ENCODE measurements at places on chromosomes 5 and 9.

DNA sequence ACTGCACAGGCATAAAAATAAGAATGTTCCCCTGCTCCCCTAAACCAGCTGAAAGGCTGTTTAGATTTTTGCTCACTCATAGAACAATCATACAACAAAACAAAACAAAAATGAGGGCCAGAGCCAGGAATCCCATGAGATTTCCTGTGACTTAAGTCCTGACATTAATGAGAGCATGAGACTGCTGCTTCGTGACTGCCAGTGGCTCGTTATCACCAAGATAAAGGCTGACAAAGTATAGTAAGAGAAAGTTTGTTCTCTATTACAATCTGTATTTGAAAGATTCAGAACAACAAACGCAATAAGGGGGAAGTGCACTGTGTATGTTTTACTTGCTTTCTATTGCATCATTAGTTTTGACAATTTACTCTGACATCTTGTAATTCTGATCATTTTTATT lies 837.1 kb upstream of the C9orf72 start:
- no peak for DNase-seq

GRCh38 chr9:20863945-20864344 lies 167.5 kb downstream of the HACD4 start:
- no peak for DNase-seq

DNA sequence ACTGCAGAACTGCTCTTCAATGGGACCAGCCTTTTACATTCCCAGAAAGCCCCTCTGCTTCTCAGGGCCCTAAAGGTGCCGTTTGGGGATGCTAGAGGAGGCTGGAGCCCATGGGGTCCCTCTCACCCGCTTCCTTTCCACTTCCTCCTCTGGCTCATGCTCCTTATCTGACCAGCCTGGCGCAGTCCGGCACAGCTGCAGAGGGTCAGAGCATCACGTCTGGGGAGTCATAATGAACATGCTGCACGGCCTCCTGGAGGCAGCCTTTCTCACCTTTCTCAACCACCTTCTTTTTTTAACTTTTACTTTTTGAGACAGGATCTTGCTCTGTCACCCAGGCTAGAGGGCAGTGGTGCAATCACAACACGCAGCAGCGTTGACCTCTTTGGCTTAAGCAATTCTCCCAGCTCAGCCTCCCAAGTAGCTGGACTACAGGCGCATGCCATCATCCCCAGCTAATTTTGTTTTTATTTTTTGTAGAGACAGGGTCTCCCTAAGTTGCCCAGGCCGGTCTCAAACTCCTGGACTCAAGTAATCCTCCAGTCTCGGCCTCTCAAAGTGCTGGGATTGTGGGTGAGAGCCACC lies 15.1 kb upstream of the TCF7 start:
- DNase-seq, result no peak

DNA sequence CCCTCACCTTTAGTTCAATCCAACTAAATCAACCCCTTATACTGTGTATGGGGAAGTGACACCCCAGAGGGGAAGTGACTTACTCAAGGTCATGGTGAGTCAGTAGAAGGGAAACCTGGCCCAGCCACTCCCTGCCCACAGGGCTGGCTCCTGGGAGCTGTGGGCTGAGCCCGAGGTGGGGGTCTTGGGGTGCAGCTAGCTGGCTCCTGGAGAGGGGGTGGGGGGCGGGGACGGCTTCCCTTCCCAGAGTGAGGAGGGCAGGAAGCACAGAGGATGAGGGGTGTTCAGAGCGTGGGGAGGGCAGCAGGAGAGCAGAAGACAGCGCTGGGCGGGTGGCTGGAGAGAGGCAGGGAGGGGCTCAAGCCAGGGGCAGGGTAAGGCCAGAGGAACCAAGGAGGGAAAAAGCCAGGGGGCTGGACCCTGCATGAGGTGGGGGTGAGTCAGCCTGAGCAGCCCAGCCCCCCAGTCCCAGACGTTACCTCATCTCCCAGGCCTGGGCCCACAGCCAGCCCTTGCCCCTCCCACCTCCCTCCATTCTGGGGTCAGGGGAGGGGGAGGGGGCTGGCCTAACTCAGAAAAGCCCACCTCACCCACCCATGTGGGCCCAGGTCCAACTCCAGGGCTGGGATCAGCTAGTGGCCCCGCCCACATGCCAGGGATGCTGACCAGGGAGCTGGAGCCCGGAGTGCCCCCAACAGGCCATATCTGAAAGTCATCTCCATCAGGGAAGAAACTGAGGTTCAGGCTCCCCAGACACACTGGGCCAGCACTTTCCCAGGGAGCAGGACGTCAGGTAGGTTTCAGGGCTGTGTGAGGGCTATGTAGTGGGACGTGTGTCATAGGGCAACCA lies 2.8 kb downstream of the PDLIM7 start:
- peak; percentile 81 for DNase-seq

- peak; percentile 50 for DNase-seq
Measured at GRCh38 chr5:177357459-177358351, at the start of gene RGS14. Gene RGS14, plus strand, starts transcription at chr5:177357924. Its CDS starts 101 bp downstream, at chr5:177358025.
